A549 treated with DMSO at 1 μM for 4 hours (cell line): ENCODE measurements at places on chromosomes 7 and 10. TPM values are rescaled to one million over a fixed set of nuclear protein-coding genes. Genes with fewer than 3 reads are reported as not detected.

Gene PTF1A
- total RNA-seq, result not detected in 5 replicates

Gene RBP3
- total RNA-seq, result not detected in 5 replicates

Gene UROS
- 60.4 to 67.0 TPM (median 61.7 TPM) in 5 replicates for total RNA-seq

Gene BMPR1A
- total RNA-seq, result 24.1 to 29.5 TPM (median 28.8 TPM) in 5 replicates

Gene CDC14C
- total RNA-seq, result not detected in 5 replicates

Gene GNGT1
- total RNA-seq, result 0.09 TPM in 1 of 5 replicates, not detected in the others

Gene LRMDA
- 3.0 to 4.2 TPM (median 3.9 TPM) in 5 replicates for total RNA-seq

Gene ZDHHC6
- 21.8 to 34.4 TPM (median 31.6 TPM) in 5 replicates for total RNA-seq

Gene GIMAP2
- total RNA-seq, result 0.06 TPM in 2 of 5 replicates, not detected in the others

Gene TBC1D12
- 4.6 to 6.8 TPM (median 5.6 TPM) in 5 replicates for total RNA-seq

Gene LRRC18
- total RNA-seq, result not detected in 5 replicates

Gene GATA3
- 4.8 to 8.2 TPM (median 6.3 TPM) in 5 replicates for total RNA-seq

Gene CALML3
- total RNA-seq, result not detected in 5 replicates

Gene NPY4R2
- total RNA-seq, result 16.0 to 32.4 TPM (median 27.0 TPM) in 5 replicates

Gene UNC5B
- total RNA-seq, result 0.57 to 0.87 TPM (median 0.71 TPM) in 5 replicates

Gene IDI2
- 0.06 to 0.17 TPM in 2 of 5 replicates, not detected in the others for total RNA-seq

Gene DOCK1
- total RNA-seq, result 20.1 to 27.8 TPM (median 27.3 TPM) in 5 replicates

Gene CALCR
- not detected in 5 replicates for total RNA-seq

Gene SFXN2
- 2.9 to 4.4 TPM (median 3.8 TPM) in 5 replicates for total RNA-seq

Gene COL17A1
- 1.8 to 3.2 TPM (median 2.5 TPM) in 5 replicates for total RNA-seq

Gene STN1
- 17.1 to 20.4 TPM (median 18.9 TPM) in 5 replicates for total RNA-seq

Gene TCAF1
- total RNA-seq, result 16.6 to 22.4 TPM (median 21.5 TPM) in 5 replicates

Gene NME8
- total RNA-seq, result not detected in 5 replicates

Gene WAPL
- 14.9 to 19.3 TPM (median 17.0 TPM) in 5 replicates for total RNA-seq

Gene TBX20
- total RNA-seq, result 2.2 to 3.2 TPM (median 2.8 TPM) in 5 replicates

Gene NUPR2
- not detected in 5 replicates for total RNA-seq

Gene ANKRD30A
- total RNA-seq, result 0.41 to 1.1 TPM (median 0.74 TPM) in 5 replicates

Gene VDAC2
- 284 to 323 TPM (median 308 TPM) in 5 replicates for total RNA-seq

Gene ELMO1
- total RNA-seq, result 1.4 to 2.8 TPM (median 2.3 TPM) in 5 replicates

Gene TMEM140
- 1.3 to 1.7 TPM (median 1.4 TPM) in 5 replicates for total RNA-seq

Gene CRHR2
- total RNA-seq, result not detected in 5 replicates

Gene SMARCD3
- 7.9 to 12.4 TPM (median 10.5 TPM) in 5 replicates for total RNA-seq

Gene ADRA2A
- total RNA-seq, result 0.02 to 0.04 TPM in 2 of 5 replicates, not detected in the others

Gene MRLN
- not detected in 5 replicates for total RNA-seq

Gene POR
- total RNA-seq, result 122 to 169 TPM (median 154 TPM) in 5 replicates

Gene CASP7
- total RNA-seq, result 31.5 to 42.2 TPM (median 38.4 TPM) in 5 replicates

Gene ATP5MK
- total RNA-seq, result 444 to 600 TPM (median 518 TPM) in 5 replicates

Gene OPALIN
- not detected in 5 replicates for total RNA-seq

Gene PIP
- not detected in 5 replicates for total RNA-seq

Gene HYAL4
- total RNA-seq, result 0.07 TPM in 1 of 5 replicates, not detected in the others

Gene BLVRA
- 59.7 to 78.4 TPM (median 68.7 TPM) in 5 replicates for total RNA-seq

Gene CPA2
- 0.11 to 0.44 TPM in 2 of 5 replicates, not detected in the others for total RNA-seq

Gene SLC18A2
- 0.03 to 0.08 TPM (median 0.05 TPM) in 4 of 5 replicates, not detected in the other for total RNA-seq

Gene AOC1
- not detected in 5 replicates for total RNA-seq

Gene KCND2
- not detected in 5 replicates for total RNA-seq

Gene KLF14
- 0.05 TPM in 2 of 5 replicates, not detected in the others for total RNA-seq

Gene HOGA1
- 0.57 to 1.2 TPM (median 0.96 TPM) in 5 replicates for total RNA-seq

Gene SH2D4B
- total RNA-seq, result 0.02 to 0.08 TPM (median 0.06 TPM) in 3 of 5 replicates, not detected in the others

Gene POMZP3
- 23.1 to 25.2 TPM (median 24.9 TPM) in 5 replicates for total RNA-seq

Gene UCN3
- not detected in 5 replicates for total RNA-seq

Gene CYP3A5
- total RNA-seq, result 1.4 to 2.2 TPM (median 1.5 TPM) in 5 replicates

Gene CYP3A4
- not detected in 5 replicates for total RNA-seq

Gene HSPA14
- 43.5 to 53.5 TPM (median 49.2 TPM) in 5 replicates for total RNA-seq

Gene LIPF
- not detected in 5 replicates for total RNA-seq

Gene ZNF107
- 2.3 to 4.0 TPM (median 3.0 TPM) in 5 replicates for total RNA-seq

Gene LLCFC1
- not detected in 5 replicates for total RNA-seq

Gene MYO1G
- 0.07 to 0.13 TPM (median 0.09 TPM) in 5 replicates for total RNA-seq

Gene FXYD4
- total RNA-seq, result not detected in 5 replicates

Gene SGCE
- total RNA-seq, result 47.4 to 58.1 TPM (median 55.9 TPM) in 5 replicates
